ENCODE measurements at places on chromosomes 7 and 10.

GRCh38 chr7:3089493-3089892 is 45.8 kb upstream of the CARD11 start:
- no peak for DNase-seq

DNA sequence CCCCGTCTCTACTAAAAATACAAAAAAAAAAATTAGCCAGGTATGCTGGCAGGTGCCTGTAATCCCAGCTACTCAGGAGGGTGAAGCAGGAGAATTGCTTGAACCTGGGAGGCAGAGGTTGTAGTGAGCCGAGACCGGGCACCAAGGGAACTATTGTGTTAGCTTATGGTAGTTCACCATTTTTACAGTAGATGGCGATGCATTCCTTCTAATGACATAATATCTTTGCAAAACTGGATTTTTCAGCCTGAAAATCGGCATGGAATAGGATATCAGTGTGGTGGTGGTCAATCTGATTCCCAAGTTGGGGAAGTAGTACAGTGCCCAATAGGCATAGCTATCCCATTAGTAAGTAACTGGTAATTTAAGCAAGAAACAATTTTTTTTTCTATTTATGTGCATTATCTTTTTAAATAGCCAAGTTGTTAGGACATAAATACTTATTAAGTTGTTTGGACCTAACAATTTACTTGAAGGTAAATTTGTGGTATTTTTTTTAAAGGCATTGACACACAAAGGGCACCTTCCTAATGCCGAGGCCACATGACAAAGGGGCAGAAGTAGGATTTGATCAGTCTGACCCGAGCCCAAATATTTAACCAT is 17.6 kb upstream of the IMPDH1 start:
- DNase-seq = peak; percentile 61

DNA sequence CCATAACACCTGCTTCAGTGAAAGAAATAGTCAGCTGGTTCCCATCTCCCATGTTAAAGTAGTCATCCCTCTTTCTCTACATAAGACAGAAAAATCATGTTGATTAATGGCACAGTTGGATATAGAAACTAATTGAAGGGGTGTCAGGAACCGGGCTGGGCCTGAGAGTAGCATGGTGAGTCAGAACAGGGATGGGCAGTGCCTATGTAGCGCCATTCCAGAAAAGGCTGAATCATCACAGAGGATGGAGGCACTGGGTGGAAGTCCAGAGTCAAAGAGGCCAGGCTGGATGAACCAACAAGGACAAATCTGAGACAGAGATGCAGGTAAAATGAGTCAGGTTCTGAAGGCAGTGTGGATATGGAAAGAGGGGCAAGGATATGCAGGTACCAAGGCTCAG is 201.2 kb downstream of the LHFPL3 start:
- DNase-seq = no peak

- DNase-seq = no peak
Measured at GRCh38 chr7:1359051-1359400, 100.2 kb downstream of the MICALL2 start.

All from cerebellum (tissue), 4 donors.